ENCODE measurements at places on chromosomes 5 and 9.
A peak's percentile ranks its signal among the peaks of the same experiment; 100 is the strongest.

- DNase-seq = no peak
Observed at GRCh38 chr5:72584466-72584865, 77.3 kb upstream of the ZNF366 start.

GRCh38 chr9:99823681-99824377 lies 2.1 kb downstream of the NR4A3 start:
- DNase-seq = peak; percentile 54

DNA sequence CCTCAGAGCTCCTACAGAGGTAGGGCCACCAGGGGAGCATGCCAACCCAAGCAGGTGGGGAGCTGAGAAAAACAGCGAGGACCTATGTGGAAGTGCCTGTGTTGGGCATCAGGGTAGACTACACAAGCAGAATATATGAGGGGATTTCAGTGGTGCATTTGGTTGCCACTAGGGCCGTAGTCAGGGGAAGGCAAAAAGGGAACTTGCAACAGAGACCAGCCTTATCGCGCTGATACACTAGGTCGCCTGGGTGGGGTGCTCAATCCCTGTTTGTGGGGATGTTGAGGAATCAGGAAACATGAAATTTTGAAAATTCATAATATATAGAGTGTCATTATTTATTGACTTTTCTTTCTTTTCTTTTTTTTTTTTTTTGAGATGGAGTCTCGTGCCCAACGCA lies 370.9 kb upstream of the PRR16 start:
- peak; percentile 89 for DNase-seq

DNA sequence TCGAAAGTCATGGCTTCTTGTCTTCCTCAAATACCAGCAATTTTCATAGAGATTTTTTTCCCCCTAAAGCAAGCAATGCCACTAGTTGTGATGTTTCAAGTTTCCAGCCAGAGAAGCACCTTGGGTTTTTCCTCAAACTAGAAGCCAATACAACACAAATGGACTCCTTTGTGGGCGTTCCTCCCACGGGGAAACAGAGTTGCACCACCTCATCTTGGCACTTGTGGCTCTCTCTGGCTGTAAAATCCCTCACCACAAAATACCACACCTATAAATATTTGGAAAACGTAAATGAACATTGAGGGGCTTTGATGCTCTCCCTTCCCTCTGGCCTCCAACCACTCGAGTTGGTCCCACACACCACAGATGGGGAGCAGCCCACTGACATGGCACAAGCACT lies 67.2 kb upstream of the PCA3 start:
- DNase-seq = no peak

GRCh38 chr9:133645021-133645765 lies 9.0 kb downstream of the DBH start:
- DNase-seq = peak; percentile 31

- DNase-seq = no peak
Observed at GRCh38 chr5:372556-372995, 51.1 kb downstream of the AHRR start.

DNA sequence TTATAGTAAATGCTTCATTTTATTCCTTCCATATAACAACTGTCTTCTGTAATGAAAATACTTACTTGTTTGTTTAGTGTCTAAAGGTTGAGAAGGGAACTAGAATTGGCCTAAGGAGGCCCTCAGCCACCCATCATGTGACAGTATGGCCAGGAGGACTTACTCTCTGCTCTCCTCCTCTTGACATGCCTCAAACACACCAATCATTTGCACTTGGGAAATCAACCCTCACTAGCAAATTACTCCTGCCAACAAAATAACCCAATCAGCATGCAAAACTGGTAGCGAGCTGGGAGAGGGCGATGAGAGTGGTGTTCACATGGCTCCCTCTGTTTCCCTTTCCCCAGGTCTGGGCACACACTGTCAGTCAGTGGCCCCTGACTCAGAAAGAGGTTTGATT lies 58.6 kb upstream of the MEF2C start:
- DNase-seq = no peak

GRCh38 chr5:128579639-128580038 lies 41.6 kb upstream of the FBN2 start:
- DNase-seq = no peak

DNA sequence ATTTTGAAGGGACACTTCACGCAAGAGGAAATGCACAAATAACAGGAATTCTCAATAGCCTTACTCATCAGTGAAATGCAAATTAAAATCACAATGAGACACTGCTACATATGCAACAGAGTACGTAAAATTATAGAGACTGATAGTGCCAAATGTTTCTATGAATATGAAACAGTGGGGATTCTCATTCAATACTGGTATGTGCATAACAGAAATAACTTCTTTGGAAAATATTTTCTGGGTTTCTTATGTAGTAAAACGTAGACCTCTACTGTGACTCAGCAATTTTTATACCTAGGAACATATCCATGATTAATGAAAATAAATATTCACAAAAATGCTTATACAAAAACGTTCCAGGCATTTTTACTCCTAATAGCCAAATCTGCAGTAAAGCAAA lies 1625.2 kb downstream of the MAT2B start:
- no peak for DNase-seq

Data from hematopoietic multipotent progenitor cell (in vitro differentiated cells).